Tibial nerve (tissue), 4 donors: ENCODE measurements at places on chromosomes 3 and 15.

DNA sequence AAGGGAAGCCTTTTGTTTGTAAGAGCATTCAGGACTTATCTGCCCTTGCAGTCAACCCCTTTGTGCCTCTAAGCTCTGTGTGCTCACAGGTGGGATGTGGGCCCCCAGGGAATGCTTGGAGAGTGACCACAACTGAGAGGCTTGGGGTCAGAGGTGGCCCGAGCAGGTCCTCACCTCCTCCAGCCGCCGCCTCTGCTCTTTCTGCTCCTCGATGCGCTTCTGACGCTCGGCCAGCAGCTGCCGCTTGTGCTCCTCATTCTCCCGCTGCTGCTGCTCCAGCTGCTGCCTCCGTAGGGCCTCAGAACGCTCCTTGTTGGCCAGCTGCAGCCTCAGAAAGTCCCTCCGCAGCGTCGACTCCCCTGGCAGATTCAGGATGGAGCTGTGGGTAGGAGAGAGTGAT is 130.8 kb upstream of the SLC2A2 start:
- no peak for DNase-seq

- DNase-seq = no peak
Observed at GRCh38 chr3:194067949-194068362, 68.0 kb upstream of the HES1 start.

- DNase-seq = no peak
Observed at GRCh38 chr3:181660337-181660736, 51.4 kb upstream of the SOX2 start.

GRCh38 chr3:113218011-113218680 is 6.8 kb downstream of the BOC start:
- DNase-seq = no peak

DNA sequence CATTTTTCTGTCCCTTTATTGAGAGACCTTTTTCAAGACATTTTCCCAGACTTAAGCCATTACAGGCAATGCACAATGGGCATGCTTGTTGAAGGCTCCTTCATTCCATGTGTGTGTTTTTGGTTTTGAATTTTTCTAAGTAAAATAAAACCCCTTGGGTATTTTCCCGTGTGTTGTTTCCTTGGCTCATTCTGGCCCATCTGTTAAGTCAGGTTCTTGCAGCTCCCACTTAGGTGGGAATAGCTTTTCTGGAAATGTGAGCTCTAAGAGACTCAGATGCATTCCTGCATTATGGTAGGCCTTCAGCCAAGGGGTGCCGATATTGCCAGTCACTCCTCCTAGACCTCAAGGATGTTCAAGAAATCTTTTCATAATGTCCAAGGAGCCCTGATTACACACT is 314.9 kb downstream of the CACNA2D3 start:
- no peak for DNase-seq

GRCh38 chr3:51678641-51679040 is 7.6 kb downstream of the TEX264 start:
- DNase-seq = no peak

- DNase-seq = no peak
Observed at GRCh38 chr3:46314517-46314916, 39.4 kb upstream of the CCR2 start.

GRCh38 chr15:26867200-26868007 is 542 bp downstream of the GABRA5 start:
- DNase-seq = no peak
